ENCODE measurements at places on chromosomes 3 and 15.

DNA sequence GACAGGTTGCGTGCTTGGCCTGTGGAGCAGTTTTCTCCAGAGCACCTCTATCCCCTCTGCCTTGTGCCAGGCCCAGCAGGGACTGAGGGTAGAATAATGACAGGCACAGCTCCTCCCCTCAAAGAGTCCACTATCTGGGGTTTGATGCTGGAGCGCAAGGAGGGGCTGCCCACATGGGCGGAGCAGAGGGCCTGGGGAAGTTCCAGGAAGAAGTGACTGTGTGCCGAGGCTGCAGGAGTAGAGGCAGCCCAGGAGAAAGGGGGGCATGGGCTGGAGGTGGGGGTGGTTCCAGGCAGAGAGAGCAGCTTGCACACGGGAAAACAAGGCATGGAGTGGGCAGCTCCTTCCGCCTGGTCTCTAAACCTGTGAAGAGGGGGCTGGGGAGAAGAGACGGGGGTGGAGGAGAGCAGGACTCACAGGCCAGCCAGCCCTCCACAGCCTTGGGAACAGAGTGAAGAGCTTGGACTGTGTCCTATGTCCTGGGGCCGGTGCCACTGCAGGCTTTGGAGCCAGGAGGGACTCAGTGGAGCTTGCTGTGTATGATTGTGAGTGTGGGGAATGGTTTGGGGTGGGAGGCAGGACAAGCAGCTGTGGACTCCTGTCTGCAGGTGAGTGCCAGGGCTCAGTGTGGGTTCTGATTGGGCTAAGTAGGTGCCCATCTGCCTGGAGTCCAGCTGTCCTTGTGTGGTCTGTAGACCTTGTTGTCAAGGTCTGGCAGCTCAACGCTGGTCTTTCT, 48.1 kb downstream of the APBA2 start:
- DNase-seq, result no peak

GRCh38 chr15:75694241-75695182, 18.1 kb downstream of the CSPG4 start:
- peak; percentile 73 for DNase-seq

DNA sequence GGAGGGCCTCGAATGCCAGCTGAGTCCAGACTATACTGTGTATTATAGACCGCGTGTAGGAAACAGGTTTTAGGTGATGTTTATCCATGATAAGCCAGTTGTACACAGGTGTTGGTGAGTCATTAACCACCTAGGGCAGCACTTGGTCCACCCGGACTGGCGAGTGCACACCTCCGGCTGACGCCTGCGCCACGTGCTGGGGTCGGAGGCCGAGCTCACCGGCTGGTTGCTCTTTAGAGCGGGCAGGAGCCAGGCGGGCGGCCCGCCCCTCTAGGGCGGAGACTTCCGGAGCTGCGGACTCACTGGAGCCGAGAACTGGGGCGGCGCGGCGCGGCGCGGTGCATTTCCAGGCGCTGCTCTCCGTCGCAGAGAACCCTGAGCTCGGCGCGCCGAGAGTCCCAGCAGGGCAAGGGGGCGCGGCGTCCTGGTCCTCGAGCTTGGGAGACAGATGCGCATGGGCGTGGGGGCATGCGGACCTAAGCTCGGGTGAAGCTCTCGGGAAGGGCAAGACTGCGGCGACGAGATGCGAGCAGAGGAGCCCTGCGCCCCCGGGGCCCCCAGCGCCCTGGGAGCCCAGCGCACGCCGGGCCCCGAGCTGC, at the start of gene ESYT3:
Gene ESYT3 (plus strand): TSS at position 341 of the 599 bp plus-strand sequence. CDS start 183 bp downstream, at position 524.
- DNase-seq, result peak; percentile 53

DNA sequence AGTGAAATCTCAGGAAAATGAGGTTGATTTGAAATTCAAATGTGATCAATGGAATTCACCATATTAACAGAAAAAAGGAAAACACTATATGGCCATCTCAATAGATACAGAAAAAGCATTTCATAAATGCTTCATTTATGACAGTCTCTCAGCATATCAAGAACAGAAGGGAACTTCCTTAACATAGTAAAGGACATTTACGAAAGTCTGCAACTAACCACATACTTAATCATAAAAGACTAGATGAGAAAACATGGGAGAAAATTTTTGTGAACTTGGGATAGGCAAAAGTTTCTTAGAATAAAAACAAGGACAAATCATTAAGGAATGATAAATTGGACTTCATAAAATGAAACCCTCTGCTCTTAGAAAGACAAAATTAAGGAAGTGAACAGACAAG, 24.7 kb upstream of the TIPARP start:
- DNase-seq, result no peak

- no peak for DNase-seq
Measured at GRCh38 chr15:52246686-52247431, 48.7 kb downstream of the MYO5C start.

DNA sequence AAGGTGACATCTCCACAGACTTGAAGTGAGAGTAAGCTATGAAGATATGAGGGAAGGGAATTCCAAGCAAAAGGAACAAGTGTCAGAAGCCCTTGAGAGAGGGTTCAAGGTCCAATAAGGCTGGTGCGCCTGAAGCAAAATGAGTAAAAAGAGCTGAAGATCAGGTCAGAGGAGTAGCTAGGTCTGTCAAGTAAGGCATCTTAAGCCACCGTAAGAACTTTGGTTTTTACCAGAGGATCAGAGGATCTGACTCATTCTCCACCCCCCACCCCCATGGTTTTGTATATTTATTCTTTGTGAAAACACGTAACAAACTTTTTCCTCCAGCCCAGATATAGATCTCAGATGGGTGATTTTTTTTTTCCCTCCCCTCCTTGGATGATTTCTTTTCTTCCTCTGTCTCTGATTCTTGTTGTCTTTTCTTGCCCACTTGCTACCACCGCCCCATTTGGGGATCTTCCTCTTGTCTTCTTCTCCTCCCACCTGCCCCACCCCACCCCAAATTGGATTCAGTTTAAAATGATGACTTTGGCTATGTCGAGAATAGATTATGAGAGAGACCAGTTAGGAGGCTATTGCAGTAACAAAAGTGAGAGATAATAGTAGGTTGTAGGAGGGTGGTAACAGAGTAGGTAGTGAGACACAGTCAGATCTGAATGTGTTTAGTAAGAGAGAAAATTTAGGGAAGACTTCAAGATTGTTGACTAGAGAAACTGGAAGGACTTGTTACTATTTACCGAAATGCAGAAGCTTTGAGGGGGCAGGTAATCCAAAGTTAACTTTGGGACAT, 6.1 kb downstream of the TRMT10C start:
- DNase-seq, result no peak

DNA sequence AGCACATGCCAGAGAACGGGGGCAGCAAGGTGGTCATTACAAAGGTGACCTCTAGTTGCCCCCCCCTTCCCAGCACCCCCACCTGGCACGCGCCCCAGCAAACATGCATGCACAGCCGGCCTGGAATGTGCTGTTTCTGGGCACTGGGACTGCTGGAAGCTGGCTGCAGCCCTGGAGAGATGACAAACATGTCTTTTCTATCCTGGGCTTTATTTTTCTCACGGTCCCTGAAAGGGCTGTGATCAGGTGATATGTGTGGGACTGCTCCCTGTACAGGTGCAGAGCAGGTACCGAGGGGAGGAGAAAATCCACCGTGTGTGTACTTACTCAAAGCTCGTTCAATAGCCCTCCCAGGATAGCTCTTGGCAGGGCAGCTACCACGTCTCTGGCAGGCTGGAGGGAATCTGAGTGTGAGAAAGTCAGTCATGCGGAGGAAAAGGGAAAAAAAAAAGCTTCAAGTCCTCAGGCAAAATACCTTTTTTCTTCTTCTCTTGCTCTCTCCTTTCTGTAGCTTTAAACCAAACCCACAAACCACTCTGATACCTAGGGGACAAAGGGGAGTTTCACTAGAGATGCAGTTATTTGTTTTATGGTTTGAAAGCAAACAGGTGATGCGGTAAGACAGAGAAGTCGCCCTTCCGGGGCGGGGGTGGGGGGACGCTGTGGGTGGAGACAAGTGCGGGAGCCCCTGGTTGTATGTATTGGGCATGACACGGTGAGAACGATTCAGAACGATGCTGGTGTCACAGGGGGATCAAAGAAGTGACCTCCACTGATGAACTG, 5.0 kb upstream of the HES1 start:
- peak; percentile 49 for DNase-seq
